NCI-H146 (cell line): ENCODE measurements at places on chromosomes 4 and X.

GRCh38 chr4:1465173-1466033 lies 59.2 kb upstream of the NKX1-1 start:
- DNase-seq, result no peak

- DNase-seq, result peak; percentile 18
Observed at GRCh38 chr4:158157412-158157811, 15.4 kb downstream of the GASK1B start.

GRCh38 chr4:7361280-7361895 lies 73.3 kb downstream of the PSAPL1 start:
- no peak for DNase-seq

DNA sequence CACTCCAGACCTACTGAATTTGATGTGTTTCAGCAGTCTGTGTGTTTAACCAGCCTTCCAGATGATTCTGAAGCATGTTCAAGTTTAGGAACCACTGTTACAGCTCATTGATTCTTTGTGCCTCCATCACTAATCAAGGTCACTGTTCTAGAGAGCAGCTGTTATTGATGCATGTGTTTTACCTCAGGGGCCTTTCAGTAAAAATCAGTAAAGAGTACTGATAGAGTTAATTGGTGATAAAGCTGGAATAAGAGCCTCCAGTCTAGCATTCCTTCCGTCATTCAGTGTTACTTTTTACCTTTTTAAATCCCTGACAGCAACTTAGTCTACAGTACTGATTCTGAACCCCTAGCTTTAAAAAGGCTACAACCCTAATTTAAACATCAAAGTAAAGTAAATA lies 12.9 kb downstream of the CPEB2 start:
- DNase-seq, result no peak

DNA sequence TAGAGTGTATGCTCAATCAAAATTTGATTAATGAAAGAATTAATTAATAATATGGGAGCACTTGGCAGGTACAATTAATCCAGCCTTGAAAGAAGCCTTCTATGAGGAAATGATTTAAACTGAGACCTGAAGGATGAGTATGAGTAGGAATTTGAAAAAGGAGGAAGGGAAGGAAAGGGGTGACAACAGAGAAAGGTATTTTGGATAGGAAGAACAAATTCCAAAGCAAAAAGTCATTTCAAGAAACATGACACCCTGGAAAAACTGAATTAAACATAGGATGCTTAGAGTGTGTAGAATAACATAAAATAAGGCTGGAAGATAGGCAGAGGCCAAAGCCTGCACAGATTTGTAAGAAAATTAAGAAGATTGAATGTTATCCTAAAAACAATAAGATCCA lies 29.6 kb downstream of the PHOX2B start:
- DNase-seq, result no peak

DNA sequence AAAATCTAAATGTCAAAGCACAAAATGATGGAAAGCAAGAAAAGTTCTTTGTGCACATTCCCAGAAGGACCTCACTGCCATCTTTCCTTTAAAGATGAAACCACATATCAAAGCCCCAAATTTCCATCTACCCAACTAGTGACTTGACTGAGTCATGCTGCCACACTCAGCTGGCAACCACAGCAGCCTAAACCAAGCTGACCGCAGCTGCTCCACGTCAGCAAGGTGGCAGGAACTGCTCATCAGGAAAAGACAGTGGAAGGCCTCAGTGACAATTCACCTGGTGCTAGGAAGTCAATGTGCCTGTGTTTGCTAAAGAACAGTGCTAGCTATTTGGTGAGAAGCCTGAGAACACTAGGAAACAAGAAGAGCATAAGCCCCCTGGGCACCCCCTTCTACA lies 26.1 kb downstream of the ACOX3 start:
- no peak for DNase-seq

- peak; percentile 11 for DNase-seq
Observed at GRCh38 chr4:31275906-31276305, 555.7 kb downstream of the PCDH7 start.

- no peak for DNase-seq
Observed at GRCh38 chr4:16019649-16020048, 56.7 kb upstream of the FGFBP2 start.

- DNase-seq, result no peak
Observed at GRCh38 chr4:8882239-8882638, 10.6 kb upstream of the HMX1 start.

GRCh38 chrX:48787505-48788443 lies 1.4 kb downstream of the GATA1 start:
- no peak for DNase-seq

DNA sequence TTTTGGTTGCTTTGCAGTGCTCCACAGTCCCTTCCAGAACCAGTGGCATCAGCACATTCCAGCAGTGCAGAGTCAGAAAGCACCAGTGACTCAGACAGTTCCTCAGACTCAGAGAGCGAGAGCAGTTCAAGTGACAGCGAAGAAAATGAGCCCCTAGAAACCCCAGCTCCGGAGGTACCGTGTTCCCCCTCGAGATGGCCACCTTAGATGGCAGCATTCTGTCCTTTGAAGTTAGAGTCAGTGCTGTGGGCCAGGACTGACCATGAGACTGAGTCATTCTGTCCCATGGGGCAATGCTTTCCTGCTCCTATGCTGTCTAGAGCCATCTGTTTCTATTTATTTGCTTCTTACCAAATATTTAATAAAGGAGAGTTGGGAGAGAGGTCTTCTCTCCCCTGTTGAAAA lies 112.3 kb downstream of the KLHL8 start:
- no peak for DNase-seq

DNA sequence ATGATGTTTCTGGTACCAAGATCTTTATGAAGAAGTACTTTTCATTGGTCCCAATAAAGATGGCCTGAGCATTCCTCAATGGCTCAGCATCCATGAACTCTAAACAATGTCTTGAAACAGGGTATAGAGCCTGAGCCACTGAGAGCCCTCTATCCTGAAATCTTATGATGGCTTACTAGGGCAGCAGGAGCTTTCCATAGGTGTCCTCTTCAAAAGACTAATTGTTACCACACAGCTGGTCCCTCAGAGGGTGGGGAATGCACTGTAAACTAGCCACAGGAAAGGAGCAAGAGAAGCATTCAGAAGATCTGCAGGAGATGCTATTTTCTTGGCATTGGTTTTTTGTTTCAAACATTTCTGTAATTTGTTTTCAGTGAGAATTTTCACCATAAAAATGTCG lies 5.6 kb upstream of the BANK1 start:
- DNase-seq, result peak; percentile 0

GRCh38 chrX:39856472-39857121 lies 241.2 kb downstream of the BCOR start:
- peak; percentile 6 for DNase-seq

- no peak for DNase-seq
Observed at GRCh38 chr4:2396781-2397368, 21.6 kb downstream of the ZFYVE28 start.
